Breast epithelium (tissue), 4 donors: ENCODE measurements at places on chromosomes 11 and 22. TPM values are rescaled to one million over a fixed set of nuclear protein-coding genes. Genes with fewer than 3 reads are reported as not detected.

The GPHA2 gene
- total RNA-seq: not detected

The VSIG10L2 gene
- total RNA-seq: 3.6 TPM

The EFCAB6 gene
- total RNA-seq: 3.0 TPM

The SLC35E4 gene
- total RNA-seq: 3.4 TPM

The AHNAK gene
- total RNA-seq: 1,393 TPM

The OR5J2 gene
- not detected for total RNA-seq

The MS4A4A gene
- 174 TPM for total RNA-seq

The RGL4 gene
- total RNA-seq: not detected

The MIAT gene
- total RNA-seq: 2.3 TPM

The CNTF gene
- 1.6 TPM for total RNA-seq

The PLXNB2 gene
- total RNA-seq: 122 TPM

The TRIM29 gene
- 10.6 TPM for total RNA-seq

The OR4D5 gene
- not detected for total RNA-seq

The KRTAP5-8 gene
- not detected for total RNA-seq

The TTC38 gene
- total RNA-seq: 55.6 TPM

The VPREB3 gene
- not detected for total RNA-seq

The CENPM gene
- total RNA-seq: 2.9 TPM

The FAM180B gene
- not detected for total RNA-seq

The ZP1 gene
- total RNA-seq: 0.73 TPM

The ROBO4 gene
- total RNA-seq: 12.8 TPM

The OR8A1 gene
- not detected for total RNA-seq

The KDM4E gene
- not detected for total RNA-seq

The CASP5 gene
- total RNA-seq: 1.3 TPM

The API5 gene
- total RNA-seq: 90.1 TPM

The C11orf16 gene
- total RNA-seq: not detected

The APOA5 gene
- total RNA-seq: not detected

The LMNTD2 gene
- total RNA-seq: 2.6 TPM

The PRG3 gene
- total RNA-seq: not detected

The USH1C gene
- not detected for total RNA-seq

The SSTR3 gene
- total RNA-seq: not detected

The SLC22A6 gene
- not detected for total RNA-seq
